ENCODE measurements at places on chromosomes 12 and 14.

DNA sequence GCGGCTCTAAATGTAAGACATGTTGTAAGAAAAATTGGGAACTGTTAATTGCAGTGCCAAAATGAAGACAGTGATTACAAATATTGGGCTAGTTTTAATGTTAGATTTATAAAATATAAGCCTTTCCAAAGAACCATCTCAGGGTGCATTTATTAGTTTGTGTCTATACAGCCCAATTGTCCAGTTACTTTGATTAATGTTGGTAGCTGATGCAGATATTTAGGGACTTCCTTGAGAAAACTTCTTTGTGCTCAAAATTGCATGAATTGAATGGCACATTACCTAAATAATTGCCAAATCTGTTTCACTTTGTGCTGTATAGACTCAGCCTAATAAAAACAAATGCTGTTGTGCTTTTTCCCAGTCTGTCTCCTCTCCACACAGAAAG, 83.7 kb downstream of the DAD1 start:
- DNase-seq = no peak

DNA sequence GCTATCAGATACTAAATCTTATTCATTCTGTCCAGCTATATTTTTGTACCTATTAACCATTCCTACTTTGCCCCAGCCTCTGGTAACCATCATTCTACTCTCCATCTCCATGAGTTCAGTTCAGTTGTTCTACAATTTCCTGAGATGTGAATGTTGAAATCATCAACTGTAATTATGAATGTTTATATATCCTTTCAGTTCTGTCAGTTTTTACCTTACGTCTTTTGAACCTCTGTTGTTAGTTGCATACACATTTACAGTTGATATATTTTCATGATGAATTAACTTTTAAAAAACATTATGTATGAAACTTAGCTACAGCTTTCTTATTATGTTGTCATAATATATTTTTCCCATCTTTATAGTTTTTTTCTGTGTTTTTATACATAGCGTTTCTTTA, 102.1 kb downstream of the ARID2 start:
- DNase-seq = no peak

- no peak for DNase-seq
Measured at GRCh38 chr12:1828856-1829255, 8.5 kb downstream of the LRTM2 start.

GRCh38 chr14:74018174-74018585, 908 bp downstream of the ENTPD5 start:
- DNase-seq = no peak

- DNase-seq = no peak
Measured at GRCh38 chr12:7859552-7859951, 13.2 kb downstream of the SLC2A14 start.

DNA sequence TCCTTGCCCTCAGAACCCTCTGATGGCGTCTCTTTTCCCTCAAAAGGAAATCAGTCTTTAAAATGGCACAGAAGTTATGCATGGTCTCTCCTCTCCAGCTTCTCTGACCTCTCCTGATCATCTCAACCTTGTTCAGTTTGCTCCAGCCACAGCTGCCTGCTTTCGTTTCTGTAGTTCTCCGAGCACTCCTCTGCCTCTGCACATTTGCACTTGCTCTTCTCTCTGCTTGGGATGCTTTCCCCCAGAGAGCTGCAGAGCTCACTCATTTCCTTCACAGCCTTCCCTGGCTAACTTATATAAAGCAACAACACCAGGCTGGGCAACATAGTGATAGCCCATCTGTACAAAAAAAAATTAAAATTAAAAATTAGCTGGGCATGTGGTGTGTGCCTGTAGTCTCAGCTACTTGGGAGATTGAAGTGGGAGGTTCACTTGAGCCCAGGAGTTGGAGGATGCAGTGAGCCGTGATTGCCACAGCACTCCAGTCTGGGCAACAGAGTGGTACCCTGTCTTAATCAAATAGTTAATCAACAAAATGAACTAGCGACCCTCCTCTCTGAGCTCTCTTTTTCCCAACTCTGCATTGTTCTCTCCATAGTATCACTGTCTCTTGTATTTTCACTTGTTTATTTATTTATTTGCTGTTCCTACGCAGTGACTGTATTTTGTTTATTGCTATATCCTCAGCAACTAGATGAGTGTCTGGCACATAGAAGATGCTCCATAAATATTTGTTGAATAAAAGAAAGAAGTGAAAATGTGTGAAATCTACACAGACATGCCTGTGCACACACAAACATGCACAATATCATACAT, 37.7 kb downstream of the PPFIBP1 start:
- DNase-seq = no peak

GRCh38 chr12:32264961-32265360, 134.4 kb upstream of the FGD4 start:
- no peak for DNase-seq

GRCh38 chr12:116969615-116970585, 59.1 kb downstream of the FBXW8 start:
- no peak for DNase-seq

GRCh38 chr12:1798641-1799020, 21.7 kb upstream of the LRTM2 start:
- DNase-seq = no peak

GRCh38 chr12:108060067-108060466, 69.0 kb upstream of the WSCD2 start:
- no peak for DNase-seq

DNA sequence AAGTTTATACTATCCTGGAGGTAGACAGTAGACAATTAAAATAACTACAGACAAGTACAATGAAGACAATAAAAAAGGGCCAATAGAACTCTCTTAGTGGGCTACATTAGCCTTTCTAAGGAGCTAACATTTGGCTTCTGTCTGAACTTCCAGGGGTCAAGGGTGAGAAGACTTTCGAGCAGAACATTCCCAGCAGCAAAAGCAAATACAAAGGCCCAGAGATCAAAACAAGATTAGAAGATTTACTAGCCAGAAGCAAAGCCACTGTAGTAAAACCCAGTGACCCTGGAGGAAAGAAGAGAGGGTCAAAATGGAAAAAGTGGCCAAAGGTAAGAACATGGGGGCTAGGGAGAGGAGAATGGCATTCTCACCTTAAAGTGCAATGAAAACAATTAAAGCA, 63.2 kb downstream of the ATP2B1 start:
- DNase-seq = peak; percentile 65
